ENCODE measurements at places on chromosomes 1 and 21. TPM values are rescaled to one million over a fixed set of nuclear protein-coding genes. Genes with fewer than 3 reads are reported as not detected.

Gene SPRR2A
- not detected for total RNA-seq

Gene S100B
- total RNA-seq: 0.53 TPM

Gene PLA2G2A
- 761 TPM for total RNA-seq

Gene NUP210L
- total RNA-seq: not detected

Gene HOOK1
- not detected for total RNA-seq

Gene RPL22
- total RNA-seq: 88.8 TPM

DNA sequence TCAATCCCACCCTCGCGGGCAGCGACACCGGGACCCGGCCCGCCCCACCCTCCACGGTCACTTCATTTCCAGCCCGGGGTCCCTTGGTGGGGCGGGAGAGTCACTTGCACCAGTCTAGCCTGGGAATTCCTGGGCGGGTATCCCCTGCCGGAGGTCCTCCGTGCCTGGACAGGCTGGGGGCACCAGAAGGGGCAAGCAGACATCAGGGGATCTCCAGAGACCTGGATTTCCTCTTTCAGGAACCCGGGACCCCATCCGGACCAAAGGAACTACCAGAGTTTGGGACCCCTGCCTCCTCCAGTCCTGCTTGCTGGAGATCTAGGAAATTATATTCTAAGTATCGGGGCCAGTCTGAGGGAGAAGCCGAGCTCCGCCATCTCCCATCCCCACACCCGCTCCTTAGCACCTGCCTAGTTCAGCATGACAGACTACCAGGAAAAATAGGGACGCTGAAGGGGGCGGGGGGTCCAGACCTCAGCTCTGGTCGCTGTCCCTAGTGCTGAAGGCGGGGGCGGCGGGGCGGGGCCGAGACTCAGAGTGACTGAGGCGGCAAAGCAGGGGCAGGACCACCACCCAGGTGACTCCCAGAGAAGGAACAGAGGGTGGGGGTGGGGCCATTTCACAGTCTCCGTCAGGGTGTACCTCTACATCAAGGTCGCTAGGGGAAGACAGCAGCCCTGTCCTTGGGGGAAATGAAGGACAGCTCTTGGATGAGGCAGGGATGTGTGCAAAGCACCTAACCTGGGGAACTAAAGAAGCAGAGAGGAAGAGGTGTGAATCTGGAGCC, 832 bp downstream of the HCN3 start:
- DNase-seq: peak; percentile 81
- no peak overlapping the region for H3K27ac ChIP-seq
- no peaks in the 10 kb centered on the region for H3K27me3 ChIP-seq
- H3K4me1 ChIP-seq: peaks cover 5% of the 10 kb centered on the region

GRCh38 chr21:33937931-33938339, 22.3 kb upstream of the ATP5PO start:
- no peak for DNase-seq
- H3K4me3 ChIP-seq: no peak overlapping the region
- no peak overlapping the region for H3K27ac ChIP-seq

DNA sequence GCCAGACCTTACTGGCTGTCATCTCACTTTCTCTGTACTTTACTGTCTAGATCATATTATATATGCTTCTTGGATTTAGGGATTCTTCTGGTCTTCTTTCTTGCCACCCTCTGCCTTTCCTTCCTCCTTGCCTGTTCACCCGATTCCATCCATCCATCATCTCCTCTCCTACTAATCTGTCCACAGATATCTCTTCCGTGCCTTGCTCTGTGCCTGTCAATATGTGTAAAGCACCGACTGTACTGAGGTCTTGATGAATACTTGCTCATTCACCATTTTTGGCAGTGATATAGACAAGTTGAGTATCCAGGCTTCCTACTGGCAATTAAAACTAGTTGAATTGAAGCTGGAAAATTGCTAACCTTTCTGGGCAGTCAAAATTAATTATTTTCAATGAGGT, 8.1 kb downstream of the FMN2 start:
- no peaks in the 10 kb centered on the region for H3K4me1 ChIP-seq
- no peak overlapping the region for H3K27ac ChIP-seq
- DNase-seq: no peak
- no peaks in the 10 kb centered on the region for H3K36me3 ChIP-seq
- no peaks in the 10 kb centered on the region for H3K27me3 ChIP-seq

DNA sequence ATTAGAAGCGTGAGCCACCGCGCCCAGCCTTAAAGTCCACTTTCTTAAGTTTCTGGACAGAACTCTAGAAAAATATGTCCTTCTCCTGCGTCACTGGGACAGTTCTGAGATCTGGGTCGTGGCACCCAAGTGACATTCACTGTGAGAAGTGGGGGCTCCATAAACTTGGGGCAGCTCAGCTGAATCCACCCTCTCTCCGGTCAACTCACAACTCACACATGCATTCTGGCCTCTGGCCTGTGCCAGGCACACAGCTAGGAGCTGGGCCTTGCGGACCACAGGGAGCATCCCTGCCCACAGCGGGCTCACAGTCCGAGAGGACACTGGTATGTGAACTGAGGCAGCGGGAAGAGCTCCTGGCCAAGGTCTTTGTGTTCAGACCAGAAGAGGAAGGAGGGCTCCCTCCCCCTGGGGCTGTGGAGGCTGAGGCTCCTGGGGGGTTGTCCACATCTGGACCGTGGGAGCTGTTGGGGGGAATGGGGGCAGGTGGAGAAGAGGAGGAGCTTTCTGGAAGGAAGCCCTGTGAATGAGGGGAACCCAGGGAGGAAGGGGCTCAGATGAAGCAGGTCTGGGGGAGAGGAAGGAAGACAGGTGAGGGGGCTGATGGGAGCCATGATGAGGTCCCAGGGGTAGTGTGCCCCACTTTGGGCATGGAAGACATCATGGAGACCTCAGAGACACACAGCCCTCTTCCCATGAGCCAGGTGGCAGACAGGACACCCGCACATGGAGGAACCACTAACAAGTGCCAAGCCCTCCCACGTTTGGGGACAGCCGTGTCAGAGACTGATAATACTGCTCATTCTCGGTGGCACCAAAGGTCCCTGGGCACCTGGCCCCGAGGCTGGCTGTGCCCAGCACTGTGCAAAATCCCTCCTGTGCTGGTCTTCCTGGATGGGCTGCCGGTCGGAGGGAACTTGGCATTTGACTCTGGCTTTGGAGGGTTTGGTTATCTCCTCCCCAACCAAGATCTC, 191.0 kb upstream of the VAMP3 start:
- no peak overlapping the region for H3K4me3 ChIP-seq
- no peaks in the 10 kb centered on the region for H3K27me3 ChIP-seq
- H3K27ac ChIP-seq: no peak overlapping the region
- H3K4me1 ChIP-seq: no peaks in the 10 kb centered on the region
- DNase-seq: peak; percentile 5
- H3K36me3 ChIP-seq: no peaks in the 10 kb centered on the region

DNA sequence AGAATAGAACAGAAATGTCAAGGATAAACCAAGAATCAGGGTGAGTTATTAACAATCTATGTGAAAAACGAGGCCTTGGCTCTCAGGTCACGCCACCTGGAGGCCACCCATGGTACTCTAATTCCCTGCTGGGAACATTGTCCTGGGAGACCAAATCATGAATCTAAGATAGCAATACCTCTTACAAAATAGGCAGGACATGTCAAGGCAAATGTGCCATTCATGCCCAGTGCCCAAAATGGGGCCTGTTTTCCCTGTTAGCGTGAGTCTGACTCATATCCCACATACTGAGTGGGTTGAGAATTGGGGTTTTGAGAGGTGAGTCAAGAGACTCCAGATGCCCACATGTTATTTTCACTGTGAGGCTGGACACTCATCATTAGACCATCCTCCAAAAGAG, 380.8 kb downstream of the HHIPL2 start:
- H3K4me3 ChIP-seq: no peak overlapping the region
- H3K27ac ChIP-seq: no peak overlapping the region
- H3K36me3 ChIP-seq: no peaks in the 10 kb centered on the region
- H3K27me3 ChIP-seq: no peaks in the 10 kb centered on the region
- no peaks in the 10 kb centered on the region for H3K4me1 ChIP-seq
- no peak for DNase-seq

DNA sequence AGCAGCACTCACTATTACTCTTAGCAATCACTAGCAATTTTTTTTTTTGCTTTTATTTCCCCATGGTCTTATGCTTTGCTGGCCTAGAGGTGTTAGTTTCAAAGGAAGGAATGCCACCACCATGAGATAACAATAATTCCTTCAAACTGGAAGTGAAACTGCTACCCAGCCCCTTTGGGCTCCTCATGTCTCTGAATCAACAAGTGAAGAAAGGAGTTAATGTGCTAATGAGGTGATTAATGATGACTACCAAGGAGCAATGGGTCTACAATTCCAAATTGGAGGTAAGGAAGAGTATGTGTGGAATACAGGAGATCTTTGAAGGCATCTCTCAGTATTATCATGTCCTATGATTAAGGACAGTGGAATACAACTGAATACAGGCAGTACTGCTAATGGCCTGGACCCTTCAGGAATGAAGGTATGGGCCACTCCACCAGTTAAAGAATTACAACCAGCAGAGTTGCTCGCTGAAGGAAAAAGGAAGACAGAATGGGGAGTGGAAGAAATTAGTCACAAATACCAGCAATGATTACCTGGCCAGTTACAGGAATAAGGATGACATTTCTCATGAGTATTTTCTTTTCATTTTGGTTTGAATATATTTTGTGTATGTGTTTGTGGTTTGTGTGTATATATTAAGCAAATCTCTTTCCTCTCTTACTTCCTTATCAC, 652.9 kb downstream of the ADGRL2 start:
- no peaks in the 10 kb centered on the region for H3K4me1 ChIP-seq
- H3K4me3 ChIP-seq: no peak overlapping the region
- no peaks in the 10 kb centered on the region for H3K36me3 ChIP-seq
- no peak overlapping the region for H3K27ac ChIP-seq
- DNase-seq: no peak

DNA sequence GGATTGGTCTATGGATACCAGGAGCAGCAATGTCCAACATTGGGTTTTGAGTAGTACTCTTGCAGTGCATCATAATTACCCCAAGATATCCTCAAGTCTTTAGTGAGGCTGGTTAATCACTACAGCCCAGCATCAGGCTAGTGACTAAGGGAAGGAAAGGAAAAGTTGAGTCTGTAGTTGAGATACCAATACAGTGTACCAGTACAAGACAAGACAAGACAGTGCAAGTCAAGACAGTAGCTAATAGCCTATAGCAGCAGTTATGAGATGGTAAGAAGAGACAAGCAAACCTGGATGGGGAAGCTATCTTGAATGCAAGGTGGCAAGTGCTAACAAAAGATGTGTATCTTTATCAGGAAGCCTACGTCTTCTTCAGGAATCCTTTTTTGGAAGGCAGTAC, 13.3 kb upstream of the GNG12 start:
- no peak for DNase-seq
- H3K27me3 ChIP-seq: no peaks in the 10 kb centered on the region
- peaks cover 7% of the 10 kb centered on the region for H3K4me1 ChIP-seq
- H3K36me3 ChIP-seq: no peaks in the 10 kb centered on the region
- no peak overlapping the region for H3K4me3 ChIP-seq

DNA sequence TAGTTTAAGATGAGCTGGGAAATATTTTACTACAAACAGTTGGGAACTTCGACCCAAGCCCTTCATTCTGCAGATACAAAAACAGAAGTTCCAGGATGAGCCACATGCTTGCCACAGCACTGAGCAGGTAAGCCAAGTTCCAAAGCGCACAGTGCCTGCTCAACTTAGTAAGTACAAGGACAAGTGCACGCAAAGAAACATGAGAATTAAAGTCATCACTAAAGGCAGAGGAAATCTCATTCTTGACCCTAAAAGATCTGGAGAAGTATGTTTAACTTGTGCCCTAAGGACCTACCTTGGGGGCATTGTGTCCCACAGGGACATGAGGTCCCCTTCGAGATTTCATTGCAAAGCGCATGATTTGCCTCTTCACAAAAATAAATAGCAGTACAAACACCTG, 1.2 kb upstream of the UBAP2L start:
- DNase-seq: no peak
- H3K27ac ChIP-seq: peak overlapping the region; percentile 96
- peaks cover 18% of the 10 kb centered on the region for H3K36me3 ChIP-seq
- peaks cover 25% of the 10 kb centered on the region for H3K4me1 ChIP-seq
- no peaks in the 10 kb centered on the region for H3K27me3 ChIP-seq

DNA sequence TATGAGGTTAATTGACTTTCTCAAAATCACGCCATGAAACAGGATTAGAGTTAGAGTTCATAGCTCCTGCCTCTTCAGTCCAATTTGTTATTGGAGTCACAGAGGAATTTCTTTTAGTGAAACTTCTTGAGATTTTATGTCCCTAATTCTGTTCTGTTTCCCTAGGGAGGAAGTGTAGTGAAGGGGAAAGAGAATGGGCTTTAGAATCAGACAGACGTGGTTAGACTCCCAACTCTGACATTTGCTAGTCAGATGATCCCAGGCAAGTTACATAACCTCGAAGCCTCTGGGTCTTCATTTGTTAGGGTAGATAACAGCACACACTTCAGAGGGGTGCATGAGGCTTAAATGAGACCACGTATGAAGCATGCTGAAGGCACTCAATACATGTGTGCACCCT, 83.9 kb downstream of the ASTN1 start:
- DNase-seq: no peak
- H3K27ac ChIP-seq: no peak overlapping the region
- H3K36me3 ChIP-seq: no peaks in the 10 kb centered on the region
- H3K4me3 ChIP-seq: no peak overlapping the region

GRCh38 chr1:10497109-10497508, 22.4 kb downstream of the PEX14 start:
- H3K27ac ChIP-seq: no peak overlapping the region
- peaks cover 7% of the 10 kb centered on the region for H3K4me1 ChIP-seq
- H3K36me3 ChIP-seq: no peaks in the 10 kb centered on the region
- DNase-seq: no peak

DNA sequence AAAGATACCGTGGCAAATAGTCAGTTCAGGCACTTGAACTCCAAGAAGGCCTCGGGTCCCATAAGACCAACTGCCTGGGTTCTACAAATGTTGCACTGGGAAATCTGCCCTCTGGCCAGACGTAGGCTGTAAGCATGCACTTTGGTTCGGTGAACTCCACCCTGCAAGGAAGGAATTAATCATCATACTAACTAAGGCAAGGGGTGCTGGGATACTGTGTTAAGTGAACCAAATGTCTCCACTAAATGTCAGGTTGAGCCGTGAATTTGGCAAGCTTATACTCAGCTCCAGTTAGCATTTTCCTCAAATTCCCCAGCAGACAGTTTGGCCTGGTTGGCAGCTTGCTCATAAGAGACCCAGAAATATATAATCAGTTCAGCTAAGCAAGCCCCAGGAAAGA, 385.9 kb downstream of the GPATCH2 start:
- DNase-seq: no peak
- H3K27me3 ChIP-seq: no peaks in the 10 kb centered on the region
- H3K4me1 ChIP-seq: no peaks in the 10 kb centered on the region
- H3K27ac ChIP-seq: peak overlapping the region; percentile 4
- no peaks in the 10 kb centered on the region for H3K36me3 ChIP-seq
- no peak overlapping the region for H3K4me3 ChIP-seq

- no peak for DNase-seq
- H3K4me1 ChIP-seq: peaks cover 4% of the 10 kb centered on the region
- no peaks in the 10 kb centered on the region for H3K36me3 ChIP-seq
- H3K27me3 ChIP-seq: no peaks in the 10 kb centered on the region
Measured at GRCh38 chr1:176196728-176197127, 10.4 kb downstream of the COP1 start.

DNA sequence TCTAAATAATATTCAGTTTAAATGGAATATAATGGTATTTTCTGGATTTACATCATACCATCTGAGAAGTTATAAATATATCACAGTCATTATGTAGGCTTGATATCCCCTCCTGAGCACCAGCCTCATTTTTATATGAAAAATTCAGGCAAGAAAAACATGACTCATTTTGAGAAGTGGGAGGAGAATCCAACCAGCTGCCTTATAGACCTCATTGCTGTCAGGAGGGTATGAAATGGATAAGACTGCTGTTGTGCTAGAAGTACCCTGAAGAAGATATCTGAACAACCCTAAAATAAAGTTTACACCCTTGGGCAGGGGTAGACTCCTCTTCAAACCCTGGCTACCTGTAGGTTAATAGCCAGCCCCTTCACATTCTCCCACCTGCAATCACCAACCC, 8.8 kb downstream of the GIPC2 start:
- no peak for DNase-seq
- no peak overlapping the region for H3K4me3 ChIP-seq
- no peaks in the 10 kb centered on the region for H3K27me3 ChIP-seq
- no peak overlapping the region for H3K27ac ChIP-seq
